Stimulated activated CD8-positive, alpha-beta memory T cell treated with anti-CD3 and anti-CD28 coated beads, Interleukin-4, amount 100 ng/mL, for 4 hours (primary cell): ENCODE measurements at places on chromosomes 1 and 21.

DNA sequence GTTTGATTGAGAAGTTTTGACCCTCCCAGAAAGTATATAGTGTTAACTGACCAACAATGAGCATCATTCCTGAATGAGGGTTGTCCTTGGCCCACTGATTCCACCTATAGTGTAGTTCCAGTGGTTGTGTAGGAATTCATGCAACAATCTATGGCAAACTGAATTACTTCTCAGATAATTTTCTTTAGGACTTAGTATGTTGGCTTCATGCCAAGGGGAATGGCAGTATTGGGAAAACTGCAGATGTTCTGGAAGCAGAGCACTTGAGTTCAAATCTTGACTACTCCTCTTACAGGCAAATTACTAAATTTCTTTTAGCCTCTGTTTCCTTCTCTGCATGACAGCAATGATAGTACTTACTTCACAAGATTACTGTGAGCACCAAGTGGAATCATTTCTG, 65.8 kb downstream of the LRIG2 start:
- no peak for DNase-seq

DNA sequence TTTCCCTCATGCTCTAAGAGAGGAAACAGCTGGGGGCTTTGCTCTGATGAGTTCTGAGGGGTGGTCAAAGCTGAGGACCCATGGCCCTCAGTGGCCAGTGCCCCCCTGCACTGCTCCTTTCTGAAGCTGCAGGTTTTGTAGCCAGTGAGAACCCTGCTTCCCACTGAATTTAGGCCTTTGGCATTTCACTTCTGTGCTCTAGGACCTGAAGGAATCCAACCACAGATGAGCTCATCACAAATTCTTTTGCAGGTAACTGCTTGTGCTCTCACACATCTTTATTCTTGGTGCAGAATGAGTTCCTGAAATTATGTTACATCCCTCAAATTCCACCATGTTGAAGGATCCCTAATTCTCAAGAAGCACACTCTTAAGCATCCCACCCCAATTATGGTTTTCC, 248.7 kb upstream of the IRF2BP2 start:
- no peak for DNase-seq

GRCh38 chr1:149925751-149926150, 1.9 kb downstream of the SF3B4 start:
- DNase-seq, result no peak

- no peak for DNase-seq
Measured at GRCh38 chr1:235932090-235932510, 65.4 kb upstream of the LYST start.

DNA sequence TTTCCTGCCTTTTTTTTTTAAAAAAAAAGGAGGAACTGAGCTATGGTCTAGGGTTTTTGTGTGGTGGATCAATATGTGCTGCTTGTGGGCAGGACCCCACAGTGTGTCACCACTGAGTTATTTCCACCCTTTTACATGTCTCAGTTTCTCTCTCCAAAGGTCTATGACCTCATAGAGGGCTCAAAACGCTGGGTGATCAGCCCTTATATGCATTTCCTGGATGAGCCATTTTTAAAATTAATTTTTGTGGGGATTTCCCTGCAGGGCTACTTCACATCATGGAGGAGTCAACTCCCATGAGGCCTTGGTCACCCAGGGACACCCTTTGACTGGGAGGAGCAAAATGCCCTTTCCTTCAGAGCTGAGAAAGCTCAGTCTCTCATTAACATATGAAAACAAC, 20.7 kb upstream of the HAO2 start:
- no peak for DNase-seq

- no peak for DNase-seq
Measured at GRCh38 chr1:62784509-62785365, 805 bp downstream of the ATG4C start.

- no peak for DNase-seq
Measured at GRCh38 chr1:193456811-193457280, 270.4 kb upstream of the B3GALT2 start.

DNA sequence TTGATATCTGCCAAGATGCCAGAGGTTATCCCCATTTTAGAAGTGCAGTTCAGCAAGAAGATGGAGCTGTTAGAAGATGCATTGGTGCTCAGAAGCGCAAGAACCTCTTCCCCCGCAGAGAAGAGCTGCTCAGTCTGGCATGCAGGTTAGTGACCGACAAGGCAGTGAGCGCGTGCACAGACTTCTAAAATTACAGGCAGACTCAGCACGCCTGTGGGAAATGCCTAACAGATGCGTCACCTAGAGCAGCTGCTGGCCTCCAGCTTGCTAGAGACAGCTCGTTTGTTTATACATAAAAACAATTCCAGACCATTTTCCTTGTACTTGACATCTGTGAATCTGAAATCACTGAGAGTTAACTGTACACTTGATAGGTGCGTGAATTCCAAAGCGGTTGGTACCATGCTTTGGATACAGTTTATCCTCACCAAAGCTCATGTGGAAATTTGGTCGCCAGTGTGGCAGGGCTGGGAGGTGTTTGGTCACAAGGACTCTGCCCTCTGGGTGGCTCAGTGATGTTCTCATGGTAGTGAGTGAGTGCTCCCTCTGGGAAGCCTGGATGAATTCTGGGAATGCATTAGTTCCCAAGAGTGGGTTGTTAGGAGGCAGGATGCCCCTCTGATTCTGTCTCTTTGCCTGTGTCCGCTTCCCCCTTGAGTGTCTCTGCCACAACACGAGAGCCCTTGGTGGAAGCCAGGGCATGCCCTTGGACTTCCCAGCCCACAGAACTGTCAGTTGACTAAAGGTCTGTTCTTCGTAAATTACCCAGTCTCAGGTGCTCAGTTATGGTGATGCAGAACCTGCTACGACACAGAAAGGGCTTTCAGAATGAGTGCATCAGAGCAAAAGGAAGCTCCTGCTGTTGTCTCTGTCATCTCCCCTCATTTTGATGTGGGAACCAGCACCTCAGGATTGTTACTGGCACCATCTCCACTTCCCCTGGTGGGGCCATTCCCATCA, 24.4 kb downstream of the SNAP47 start:
- DNase-seq, result no peak

GRCh38 chr1:170659399-170660035, 4.4 kb upstream of the PRRX1 start:
- no peak for DNase-seq

GRCh38 chr1:204925701-204926100, 55.0 kb downstream of the NFASC start:
- no peak for DNase-seq

GRCh38 chr21:44916965-44917364, 3.7 kb downstream of the ITGB2 start:
- no peak for DNase-seq

GRCh38 chr1:116006486-116006964, 30.2 kb downstream of the SLC22A15 start:
- DNase-seq, result no peak

- DNase-seq, result no peak
Measured at GRCh38 chr1:204736836-204737235, 51.3 kb upstream of the LRRN2 start.

DNA sequence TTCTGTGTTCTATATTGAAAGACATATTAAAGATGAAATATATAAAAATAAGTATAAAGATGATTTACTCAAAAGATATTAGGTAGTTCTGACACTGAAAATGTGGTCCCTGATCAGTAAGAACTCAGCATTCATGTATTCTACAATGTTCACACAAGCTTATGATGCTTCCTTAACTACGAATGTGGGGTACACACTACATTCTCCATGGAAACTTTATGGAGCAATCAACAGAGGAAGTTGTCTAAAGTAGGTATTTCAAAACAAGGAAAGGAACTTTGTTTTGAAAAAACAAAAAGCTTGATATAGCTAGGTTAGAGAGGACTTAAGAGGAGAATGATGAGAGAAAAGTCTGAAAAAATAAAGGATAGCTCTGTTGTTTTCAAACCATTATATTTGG, 119.7 kb upstream of the RGS18 start:
- DNase-seq, result no peak

GRCh38 chr1:200923601-200924000, 28.9 kb downstream of the INAVA start:
- DNase-seq, result no peak

- no peak for DNase-seq
Measured at GRCh38 chr1:242764161-242764560, 239.7 kb upstream of the PLD5 start.

DNA sequence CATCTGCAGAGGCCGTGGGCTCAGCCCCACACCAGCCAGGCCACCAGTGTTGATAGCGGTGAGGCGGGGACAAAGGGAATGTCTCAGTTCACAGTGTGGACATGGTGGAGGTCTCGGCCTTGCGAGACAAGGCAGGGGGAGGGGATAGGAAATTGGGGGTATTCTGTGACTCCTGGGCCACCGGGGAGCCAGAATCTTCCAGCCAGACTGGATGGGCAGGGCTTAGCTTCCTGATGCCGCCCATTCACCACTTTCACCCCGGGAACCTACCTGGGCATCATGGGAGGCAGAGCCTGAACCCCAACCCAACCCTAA, 5.1 kb downstream of the LRRC3 start:
- DNase-seq, result no peak

- DNase-seq, result no peak
Measured at GRCh38 chr1:8911416-8912309, 33.2 kb upstream of the ENO1 start.

DNA sequence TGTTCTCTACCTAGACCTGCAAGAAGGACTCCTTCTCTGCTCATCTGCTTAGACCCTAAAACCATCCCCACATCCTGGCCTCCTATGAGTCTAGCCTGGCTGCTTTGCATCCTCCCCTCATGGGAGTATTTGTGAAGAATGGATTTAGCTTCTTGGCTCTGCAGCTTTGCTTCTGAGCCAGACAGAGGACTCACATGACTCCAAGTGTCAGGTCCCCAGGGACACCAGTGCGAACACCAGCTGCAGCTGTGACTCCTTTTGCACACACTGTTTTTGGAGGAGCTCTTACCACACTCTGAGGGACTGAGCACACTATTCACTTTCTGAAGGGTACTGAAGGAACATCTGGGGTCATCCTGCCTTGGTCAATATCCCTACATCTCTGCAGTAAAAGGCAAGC, 131.8 kb upstream of the SGIP1 start:
- DNase-seq, result no peak

GRCh38 chr1:20658166-20658915, 2.8 kb downstream of the DDOST start:
- no peak for DNase-seq

DNA sequence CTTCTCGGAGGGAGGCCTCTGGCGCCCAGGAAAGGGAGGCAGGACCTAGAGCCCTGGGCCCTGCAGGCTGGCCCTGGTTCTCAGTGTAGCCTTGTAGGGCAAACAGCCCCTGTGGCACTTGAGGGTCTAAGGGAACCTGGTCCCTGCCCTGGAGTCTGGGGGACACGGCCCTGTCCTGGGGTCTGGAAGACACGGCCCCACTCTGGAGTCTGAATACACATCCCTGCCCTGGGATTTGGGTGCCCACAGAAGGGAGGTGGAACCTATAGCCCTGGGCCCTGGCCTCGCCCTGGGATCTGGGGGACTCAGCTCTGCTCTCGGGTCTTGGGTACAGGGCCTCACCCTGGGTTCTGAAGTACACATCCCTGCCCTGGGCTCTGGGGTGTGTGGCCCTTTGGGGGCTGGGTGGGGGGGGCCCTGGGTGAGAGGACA, 97.9 kb downstream of the OBSCN start:
- DNase-seq, result no peak

GRCh38 chr1:197277166-197277565, 9.1 kb downstream of the CRB1 start:
- no peak for DNase-seq

GRCh38 chr1:20682571-20683236, 21.5 kb upstream of the DDOST start:
- no peak for DNase-seq

- DNase-seq, result no peak
Measured at GRCh38 chr21:41630249-41630648, 122.3 kb upstream of the TMPRSS2 start.

DNA sequence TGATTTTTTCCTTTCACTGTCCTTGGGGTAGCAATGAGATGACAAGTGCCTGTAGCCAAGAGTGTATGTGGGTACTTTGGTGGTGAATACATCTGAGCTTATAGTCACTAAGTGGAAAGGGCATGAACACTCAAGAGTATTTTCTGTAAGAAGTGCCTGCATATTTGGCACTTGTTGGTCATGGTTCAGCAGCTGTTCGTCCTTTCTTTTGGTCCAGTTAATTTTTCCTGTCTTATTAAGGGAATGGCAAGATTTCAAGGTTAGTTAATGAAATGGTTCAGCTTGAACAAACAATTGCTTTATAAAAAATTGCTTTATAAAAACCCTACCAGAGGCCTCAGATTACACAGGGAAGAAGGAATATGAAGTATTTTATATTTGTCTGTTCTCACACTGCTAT, 48.6 kb upstream of the GPR52 start:
- no peak for DNase-seq

DNA sequence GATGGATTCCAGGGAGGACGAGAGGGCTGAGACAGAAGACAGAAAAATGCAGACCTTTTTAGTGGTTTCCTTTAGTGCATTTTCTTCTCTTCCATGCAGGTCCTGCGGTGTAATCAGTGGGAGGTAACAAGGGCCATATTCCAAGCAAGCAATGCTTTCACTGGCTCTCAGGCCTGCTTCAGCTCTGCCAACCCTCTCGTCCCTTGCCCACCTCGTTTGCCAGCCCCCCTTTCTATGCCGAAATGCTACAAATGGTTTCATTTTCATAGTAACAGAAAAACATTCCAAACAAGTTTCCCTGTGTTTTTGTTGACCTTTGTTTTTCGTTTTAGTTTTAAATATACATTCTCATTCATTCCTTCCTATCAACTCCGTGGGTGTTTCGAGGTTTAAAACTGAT, 443.1 kb downstream of the TTLL7 start:
- no peak for DNase-seq

GRCh38 chr1:183368213-183369108, 49.7 kb downstream of the NMNAT2 start:
- DNase-seq, result no peak
